ENCODE measurements at places on chromosomes 3 and 15. TPM values are rescaled to one million over a fixed set of nuclear protein-coding genes. Genes with fewer than 3 reads are reported as not detected.

Gene LMAN1L
- total RNA-seq = 1.8 TPM

GRCh38 chr15:68414591-68414990, 17.4 kb downstream of the ITGA11 start:
- no peak for DNase-seq

GRCh38 chr3:72180405-72180804, 395.5 kb upstream of the PROK2 start:
- no peak for DNase-seq

GRCh38 chr15:70026991-70027390, 70.7 kb downstream of the TLE3 start:
- no peak for DNase-seq

DNA sequence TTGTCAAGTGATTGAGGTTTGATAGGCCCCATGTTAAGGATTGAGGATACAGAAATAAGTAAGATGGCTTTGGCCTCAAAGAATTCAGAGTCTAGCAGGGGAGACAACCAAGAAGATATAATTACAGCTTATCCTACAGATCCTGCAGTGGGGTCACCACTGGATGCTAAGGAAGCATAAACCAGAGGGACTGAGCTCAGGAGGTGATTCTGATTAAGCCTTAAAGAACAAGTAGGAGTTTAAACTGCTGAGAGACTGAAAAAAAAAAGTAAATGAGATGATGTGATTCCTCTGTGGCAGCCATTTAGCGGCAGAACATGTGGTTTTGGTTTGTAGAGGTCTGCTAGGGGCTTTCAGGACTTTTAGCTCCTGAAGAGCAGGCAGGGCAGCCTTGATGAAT, 72.1 kb upstream of the ROPN1 start:
- DNase-seq = no peak

DNA sequence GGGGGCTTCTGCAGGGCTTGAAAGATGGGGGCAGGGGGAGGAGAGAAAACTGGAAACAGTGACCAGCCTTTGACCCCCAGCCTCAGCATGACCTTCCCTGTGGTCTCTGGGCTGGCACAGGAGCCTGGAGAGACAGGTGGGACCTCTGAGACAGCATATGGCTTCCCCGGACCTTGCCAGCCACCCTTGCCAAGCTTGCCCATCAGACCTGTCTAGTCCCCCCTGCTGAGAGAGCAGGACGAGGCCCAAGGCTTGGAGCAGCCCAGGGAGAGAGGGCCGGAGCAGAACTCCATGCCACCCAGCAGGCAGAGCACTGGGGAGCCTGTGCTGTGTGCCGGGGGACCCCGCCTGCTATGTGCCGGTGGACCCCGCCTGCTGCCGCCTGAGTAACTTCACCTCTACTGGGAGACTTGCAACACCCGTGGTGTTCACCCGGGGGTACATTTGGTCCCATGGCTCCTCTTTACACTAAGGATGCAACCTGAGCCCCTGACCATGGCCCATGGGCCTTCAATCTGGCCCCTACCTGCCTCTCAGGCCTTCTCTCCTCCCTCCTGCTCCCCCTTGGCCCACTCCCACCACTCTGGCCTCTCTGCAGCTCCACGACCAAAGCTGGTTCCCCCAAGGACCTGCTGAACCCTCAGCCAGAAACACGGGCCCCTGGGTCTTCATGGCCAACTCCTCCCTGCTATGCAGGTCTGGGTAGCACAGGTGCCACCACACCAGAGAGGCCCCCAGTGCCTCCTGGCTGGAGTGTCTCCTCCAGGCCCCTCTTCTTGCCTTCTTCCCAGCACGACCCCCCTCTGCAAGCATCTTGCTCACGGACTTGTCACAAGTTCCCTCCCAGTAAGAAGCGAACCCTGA, 21.1 kb upstream of the SLC41A3 start:
- peak; percentile 58 for DNase-seq

DNA sequence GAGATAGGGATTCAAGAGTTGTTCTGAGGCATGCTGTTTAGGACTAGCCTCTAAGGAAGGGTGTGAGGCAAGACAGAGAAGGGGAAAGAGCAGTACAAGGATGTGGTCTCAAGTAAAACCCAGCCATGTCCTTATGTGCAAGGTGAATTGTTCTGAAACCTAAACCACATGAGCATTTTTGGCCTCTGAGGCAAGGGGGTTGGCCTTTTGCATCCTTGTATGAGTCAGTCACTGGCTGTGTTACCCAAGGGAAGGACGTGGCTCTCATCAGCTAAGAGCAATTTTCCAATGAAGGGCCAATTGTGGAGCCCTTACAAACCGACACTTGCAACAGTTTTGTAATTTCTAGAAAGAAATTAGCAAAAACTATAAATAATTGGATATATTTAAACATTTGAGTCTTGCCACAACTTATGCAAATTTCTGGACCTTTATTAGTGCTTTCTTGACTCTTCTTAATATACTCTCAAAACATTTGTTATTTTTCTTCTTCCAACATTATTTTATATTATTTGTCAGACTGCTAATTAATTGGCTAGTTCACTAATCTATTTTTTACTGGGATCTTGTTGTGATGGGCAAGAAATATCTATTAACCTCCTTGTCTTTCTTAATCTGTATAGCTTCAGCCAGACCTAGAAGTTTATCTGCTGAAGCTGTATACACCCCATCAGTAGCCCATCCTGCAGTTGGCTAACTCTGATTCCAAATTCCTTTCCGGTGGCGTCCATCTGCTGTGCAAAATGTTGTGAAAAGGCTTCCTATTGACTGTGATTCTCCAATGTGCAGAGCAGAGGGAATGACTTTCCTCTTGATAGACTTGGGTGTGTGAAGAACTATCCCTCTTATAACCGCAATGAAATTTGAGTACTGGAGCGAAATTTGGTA, 97.7 kb upstream of the P2RY1 start:
- peak; percentile 64 for DNase-seq

Gene KLHDC8B
- 134 TPM for total RNA-seq

DNA sequence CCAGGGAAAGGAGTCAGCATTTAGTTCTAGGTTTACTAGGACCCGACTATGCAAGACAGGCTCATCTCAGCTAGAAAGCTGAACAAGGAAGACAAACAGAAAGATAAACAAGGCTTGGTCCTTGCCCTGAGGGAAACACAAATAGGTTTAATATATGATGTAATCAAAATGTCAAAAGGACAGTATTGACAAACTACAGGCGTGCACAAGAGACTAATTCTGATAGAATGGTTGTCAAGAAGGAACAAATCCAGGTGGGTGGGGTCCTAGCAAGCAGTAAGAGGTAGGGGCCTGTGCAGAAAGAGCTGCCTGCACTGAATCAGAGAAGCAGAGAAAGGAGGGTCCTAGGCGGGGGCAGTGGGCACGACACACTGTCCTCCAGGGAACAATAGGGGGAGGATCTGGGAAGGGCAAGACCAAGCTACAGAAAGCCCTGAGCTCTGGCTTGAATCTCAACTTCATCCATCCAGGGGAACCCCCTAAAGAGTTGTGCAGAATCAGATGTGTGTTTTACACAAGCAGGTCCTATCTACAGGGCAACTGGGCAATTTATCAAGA, 23.4 kb downstream of the RFTN1 start:
- no peak for DNase-seq

DNA sequence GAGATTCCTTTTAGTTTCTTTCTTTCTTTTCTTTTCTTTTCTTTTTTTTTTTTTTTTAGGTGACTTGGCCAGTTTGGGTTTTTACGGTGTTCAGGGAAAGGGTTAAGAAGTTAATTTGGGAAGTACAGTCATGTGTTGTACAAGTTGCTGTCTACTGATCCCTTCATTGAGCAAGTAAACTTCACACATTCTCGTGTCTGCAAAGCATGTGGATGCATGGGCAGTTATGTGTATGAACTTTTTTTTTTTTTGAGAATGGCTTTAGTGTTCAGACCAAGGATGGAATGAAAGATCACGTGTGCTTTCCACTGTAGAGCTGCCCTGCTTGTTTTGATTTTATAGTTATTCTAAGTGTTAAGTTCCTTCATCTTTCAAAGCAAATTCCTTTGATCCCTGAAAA, 132.3 kb downstream of the PGPEP1L start:
- DNase-seq = no peak

DNA sequence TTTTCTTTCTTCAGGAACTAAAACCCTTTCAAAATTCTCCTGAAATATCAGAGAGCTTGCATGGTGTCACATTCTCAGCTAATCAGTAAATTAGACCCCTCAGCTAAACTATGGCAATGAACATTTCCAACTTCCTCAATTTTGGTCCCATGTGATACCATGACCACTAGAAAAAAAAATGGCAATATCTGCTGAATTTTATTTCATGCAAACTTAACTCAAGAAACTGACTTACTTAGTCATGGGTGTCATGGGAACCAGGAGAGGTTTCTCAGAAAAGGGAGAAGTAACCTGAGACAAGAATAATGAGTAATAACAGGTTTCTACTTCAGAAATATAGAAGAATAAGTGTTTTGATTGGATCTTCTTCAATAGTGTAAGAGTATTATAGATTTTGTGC, 784.6 kb upstream of the ALCAM start:
- DNase-seq = no peak

GRCh38 chr3:186757686-186758220, 25.6 kb upstream of the EIF4A2 start:
- no peak for DNase-seq

- DNase-seq = no peak
Measured at GRCh38 chr3:33105341-33105948, 8.4 kb upstream of the CRTAP start.

DNA sequence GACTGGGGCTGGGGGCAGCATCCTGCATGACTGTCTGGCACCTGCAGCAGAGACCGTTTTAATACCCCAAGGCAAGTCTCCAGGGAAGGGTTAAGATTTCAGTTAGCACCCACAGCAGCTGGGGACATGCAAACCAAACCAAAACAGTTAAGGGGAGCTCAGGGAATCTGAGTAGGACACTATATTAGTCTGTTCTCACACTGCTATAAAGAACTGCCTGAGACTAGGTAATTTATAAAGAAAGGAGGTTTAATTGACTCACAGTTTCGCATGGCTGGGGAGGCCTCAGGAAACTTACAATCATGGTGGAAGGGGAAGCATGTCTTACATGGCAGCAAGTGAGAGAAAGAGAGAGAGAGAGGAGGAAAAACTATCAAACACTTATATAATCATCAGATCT, 25.3 kb downstream of the GALNT15 start:
- no peak for DNase-seq

DNA sequence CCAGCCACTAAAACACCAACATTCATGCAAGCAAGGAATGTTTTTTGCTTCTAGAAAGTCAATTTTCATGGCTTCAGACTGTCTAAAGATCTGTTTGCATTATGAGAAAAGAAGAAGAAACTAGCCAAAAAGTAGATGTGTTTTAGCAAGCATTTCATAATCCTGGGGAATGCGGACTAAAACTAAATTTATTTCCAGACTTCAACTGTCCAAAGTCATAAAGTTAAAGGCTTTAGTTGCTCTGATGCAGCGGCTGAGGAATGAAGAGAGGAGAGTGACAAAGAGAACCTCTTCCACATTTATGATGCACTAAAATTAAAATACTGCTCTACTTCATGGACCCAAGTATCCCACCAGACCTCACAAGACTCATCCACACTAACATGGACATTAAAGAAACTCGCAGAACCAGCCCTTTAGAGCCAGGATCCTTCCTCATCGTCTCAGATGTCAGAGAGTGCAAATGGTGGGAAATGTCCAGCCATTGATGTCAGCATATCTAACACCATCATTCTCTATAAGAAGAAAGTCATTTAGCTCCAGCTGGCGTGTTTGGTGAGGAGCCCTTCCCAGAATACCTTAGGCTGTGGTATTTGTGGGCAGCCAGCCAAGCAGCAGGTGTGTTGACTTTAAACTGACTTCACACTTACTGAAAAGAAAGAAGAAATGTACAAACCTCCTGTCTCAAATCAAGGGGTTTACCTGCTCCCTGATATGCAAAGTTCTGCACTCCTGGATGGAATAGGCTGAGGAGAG, 17.4 kb downstream of the FYCO1 start:
- no peak for DNase-seq

- no peak for DNase-seq
Measured at GRCh38 chr3:191087391-191087790, 111.7 kb upstream of the OSTN start.

DNA sequence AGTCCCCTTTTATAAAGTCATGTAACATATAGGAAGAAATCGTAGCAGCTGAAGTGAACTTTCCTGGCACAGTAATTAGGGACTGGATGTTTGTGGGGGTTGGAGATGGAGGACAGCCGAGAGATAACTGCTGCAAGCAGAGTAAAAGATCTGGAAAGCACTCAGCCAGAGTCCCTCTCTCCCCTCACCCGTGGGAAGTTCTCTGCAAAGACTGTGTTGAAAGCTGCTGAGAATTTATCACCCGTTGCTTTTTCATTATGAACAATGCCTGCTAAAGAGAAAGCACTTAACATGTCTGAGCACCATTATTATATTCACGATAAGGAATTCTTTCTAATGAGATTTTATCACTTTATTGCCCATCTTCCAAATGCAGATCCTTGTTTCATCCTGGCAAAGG, 248.8 kb downstream of the SHOX2 start:
- no peak for DNase-seq

DNA sequence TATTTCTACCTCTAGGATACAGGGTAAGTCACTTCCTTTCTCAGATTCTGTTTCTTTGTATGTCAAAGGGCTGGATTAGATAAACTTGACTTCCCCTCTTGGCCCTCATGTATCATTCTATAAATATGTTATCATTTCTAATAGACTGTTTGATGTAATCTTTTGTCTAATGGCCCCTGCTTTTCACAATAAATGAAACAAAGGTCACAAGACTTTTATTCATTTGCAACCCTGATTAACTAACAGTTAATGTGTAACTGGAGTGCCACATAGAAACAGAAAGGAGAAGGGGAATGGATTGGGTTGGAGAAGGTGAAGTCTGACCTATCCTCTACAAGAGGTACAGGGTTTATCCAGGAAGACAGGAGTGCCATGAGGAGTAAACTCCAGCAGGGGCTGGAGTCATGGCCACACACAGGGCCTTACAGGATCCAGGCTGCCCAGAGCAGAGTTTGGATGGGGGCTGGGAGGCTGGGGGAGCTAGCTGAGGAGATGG, 8.0 kb upstream of the B3GNT5 start:
- peak; percentile 46 for DNase-seq

Gene ATP13A4
- total RNA-seq = 2.9 TPM

GRCh38 chr3:78986416-78987101, 781.2 kb downstream of the ROBO1 start:
- DNase-seq = no peak

Gene GNB4
- total RNA-seq = 32.5 TPM

Gene ZMYND10
- total RNA-seq = not detected

Gene SH3GL3
- total RNA-seq = not detected

GRCh38 chr3:45020534-45020933, 5.6 kb upstream of the CLEC3B start:
- DNase-seq = no peak

DNA sequence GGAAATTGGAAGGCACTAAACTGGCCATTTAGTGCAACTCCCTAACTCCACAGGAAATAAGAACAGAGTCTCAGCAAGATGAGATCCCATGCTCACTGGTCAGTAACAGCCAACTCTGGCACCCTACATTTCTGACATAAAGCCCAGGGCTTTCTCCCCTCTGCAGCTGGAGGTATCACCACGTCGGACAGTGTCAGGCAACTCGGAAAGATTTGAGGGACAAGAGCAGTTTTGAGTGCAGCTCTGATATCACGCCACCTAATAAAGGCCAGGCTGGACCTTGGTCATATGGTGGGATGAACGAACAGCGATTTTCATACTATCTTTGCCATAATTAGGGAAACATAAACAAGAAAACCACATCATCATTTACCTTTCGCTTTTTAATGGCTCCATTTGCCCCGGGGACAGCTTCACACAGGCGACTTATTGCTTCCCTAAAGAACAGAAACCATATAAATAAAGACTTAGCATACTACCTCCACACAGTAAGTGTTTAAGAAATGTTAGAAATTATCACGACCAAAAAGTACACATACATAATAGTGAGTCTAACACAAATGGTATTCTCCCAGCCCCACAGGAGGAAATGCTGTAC, 12.5 kb downstream of the EID1 start:
- no peak for DNase-seq

Gene PARP15
- total RNA-seq = 1.1 TPM
